AG04450 (cell line): ENCODE measurements at places on chromosomes 16 and 17.

DNA sequence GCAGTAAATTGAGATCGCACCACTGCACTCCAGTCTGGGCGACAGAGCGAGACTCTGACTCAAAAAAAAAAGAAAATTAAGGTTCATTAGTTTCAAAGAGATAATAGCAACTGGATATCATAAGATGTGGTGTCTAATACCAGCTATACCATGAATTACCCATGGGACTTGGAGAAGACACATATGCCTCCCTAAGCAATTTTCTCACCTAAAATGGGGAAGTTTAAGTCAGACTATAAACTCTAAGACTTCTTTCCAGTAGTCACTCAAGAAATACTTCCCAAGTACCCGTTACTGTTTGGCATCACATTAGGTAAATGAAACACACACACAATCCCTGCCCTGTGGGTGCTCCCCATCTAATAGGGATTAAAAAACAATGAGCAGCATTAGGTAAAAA lies 22.6 kb downstream of the SMURF2 start:
- DNase-seq = no peak

- DNase-seq = no peak
These were observed 4.4 kb downstream of the SHBG start for GRCh38 chr17:7634384-7634783.

GRCh38 chr16:52283018-52283417 lies 263.9 kb downstream of the TOX3 start:
- no peak for DNase-seq

DNA sequence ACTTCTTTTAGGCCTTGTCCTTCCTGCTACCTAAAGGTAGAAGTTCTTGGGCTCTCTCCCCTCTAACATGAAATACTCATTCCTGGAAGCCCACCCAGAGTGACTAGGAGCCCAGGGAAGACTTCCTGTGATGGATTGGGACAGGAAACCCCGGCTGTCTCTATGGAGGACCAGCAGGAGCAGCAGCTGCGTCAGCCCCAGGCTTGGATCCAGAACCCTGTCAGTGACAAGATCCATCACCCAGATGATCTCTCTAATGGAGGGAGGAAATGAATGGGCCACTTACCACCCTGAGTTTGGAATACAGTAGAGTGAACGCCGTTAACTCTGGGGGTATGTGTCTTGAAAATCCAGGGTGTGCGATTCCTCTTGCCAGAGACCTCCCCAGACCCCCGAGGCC lies 195.7 kb upstream of the WSCD1 start:
- DNase-seq = no peak

GRCh38 chr17:28093999-28094716 lies 51.7 kb downstream of the NLK start:
- DNase-seq = no peak

GRCh38 chr17:60318326-60318725 lies 73.6 kb downstream of the USP32 start:
- DNase-seq = no peak

DNA sequence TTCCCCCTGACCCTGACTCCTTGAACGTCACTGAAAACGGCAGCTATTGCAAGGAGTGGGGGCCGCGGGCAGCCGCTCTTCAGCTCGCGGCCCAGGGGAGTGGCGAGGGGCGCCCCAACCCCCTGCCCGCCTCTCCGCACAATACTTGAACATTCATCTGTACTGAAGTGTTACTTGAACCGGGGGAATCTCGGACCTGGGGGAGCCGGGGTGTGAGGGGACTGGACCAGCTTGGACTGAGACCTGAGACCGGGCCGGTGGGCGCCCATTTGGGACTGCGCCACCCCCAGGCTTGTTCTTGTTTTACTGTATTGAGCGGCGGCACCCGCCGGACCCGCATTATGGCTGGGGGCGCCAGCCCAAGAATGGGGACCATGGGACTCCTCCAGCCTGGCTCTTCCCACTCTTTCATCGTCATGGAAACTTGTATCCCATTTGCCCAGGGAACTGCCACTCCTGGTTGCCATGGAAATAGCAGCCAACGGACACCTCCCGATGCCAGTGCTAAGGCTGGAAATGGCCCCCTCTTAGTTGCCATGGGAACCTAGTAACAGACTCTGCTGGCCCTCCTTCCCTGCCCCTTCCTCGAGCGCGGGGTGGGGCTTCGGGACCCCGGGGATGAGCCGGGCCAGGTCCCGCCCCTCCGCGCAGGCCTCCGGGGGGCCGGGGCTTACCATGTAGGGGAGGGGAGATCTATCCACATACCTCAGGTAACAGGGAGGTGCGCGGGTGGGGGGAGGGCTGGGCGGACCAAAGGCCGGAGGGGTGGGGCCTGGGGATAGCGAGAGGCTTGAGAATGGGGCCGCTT lies 805 bp upstream of the ORAI3 start:
- peak; percentile 91 for DNase-seq

GRCh38 chr16:74868501-74868900 lies 93.9 kb upstream of the FA2H start:
- DNase-seq = no peak

GRCh38 chr17:64658931-64659330 lies 3.2 kb downstream of the SMURF2 start:
- no peak for DNase-seq

- DNase-seq = no peak
These were observed 13.7 kb downstream of the LIMD2 start for GRCh38 chr17:63686138-63686685.
